ENCODE measurements at places on chromosomes 6 and 20.

DNA sequence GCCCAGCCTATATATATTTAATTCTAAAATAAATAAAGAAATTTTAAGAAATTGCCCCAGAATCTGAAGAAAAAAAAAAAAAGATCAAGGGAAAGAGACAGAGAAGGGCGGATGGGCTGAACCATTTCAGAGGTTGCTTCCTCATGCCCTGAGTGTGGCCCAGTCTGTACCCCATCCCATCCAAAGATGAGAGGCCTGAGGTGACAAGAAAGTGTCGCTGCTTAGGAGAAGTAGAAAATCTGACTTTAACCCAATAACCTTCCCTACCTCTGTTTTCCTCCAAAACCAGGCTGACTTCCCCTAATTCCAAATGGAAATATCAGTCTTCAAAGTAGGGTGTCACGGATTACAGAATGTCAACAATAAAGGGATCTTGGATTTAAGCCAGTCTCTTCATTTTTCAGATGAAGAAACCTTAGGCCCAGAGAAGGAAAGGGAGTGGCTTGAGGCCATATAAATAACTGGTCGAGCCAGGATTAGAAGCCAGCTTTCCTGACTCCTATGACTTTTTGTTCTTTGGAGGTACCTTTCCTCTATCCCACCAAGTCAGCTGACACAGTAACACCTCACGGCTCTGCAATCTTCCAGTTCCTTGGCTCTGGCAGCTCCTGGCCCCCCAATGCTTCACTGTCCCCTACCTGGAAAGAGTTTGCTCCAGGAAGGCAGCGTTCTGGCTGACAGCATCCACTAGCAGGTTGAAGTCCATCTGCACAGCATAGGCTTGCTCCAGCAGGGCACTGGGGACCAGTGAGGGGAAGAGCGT, 10.1 kb downstream of the GSS start:
- DNase-seq = no peak

GRCh38 chr6:107246972-107247615, 131.8 kb upstream of the BEND3 start:
- DNase-seq = no peak

GRCh38 chr6:14459315-14459714, 341.7 kb downstream of the CD83 start:
- no peak for DNase-seq

GRCh38 chr20:58698741-58699622, 6.4 kb downstream of the NPEPL1 start:
- peak; percentile 28 for DNase-seq

GRCh38 chr6:74518035-74518434, 687.8 kb downstream of the COL12A1 start:
- DNase-seq = no peak

GRCh38 chr6:85047818-85048217, 283.4 kb upstream of the TBX18 start:
- DNase-seq = no peak

GRCh38 chr6:109717971-109718370, 26.9 kb downstream of the FIG4 start:
- no peak for DNase-seq

GRCh38 chr6:13261464-13261994, 66.8 kb downstream of the TBC1D7 start:
- DNase-seq = no peak

DNA sequence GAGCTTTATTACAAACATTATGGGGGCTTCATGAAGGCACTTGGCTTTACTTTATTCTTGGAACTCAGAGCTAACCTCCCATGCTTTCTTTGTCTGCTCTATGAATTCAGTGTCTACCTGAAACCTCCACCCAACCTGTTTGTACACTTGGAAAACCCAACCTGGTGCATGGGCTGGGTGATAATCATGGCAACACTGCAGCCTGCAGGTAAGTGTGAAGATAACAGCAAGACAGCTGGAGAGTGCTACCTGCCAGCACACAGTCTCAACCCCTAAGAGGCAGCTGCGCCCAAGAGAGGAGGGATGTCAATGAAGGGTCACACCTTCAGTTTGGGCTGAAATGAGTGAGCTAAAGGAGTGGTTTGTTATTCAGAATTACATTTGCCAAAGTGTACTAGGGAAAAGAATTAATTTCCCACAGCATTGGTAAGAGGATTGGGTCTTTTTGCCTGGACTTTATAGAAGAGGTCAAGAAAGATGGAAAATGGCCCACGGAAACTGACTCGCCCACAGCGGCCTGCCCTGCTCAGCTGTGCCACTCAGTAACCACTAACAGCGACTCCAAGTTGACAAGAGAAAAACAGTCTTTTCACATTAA, 24.4 kb downstream of the FOXQ1 start:
- no peak for DNase-seq

DNA sequence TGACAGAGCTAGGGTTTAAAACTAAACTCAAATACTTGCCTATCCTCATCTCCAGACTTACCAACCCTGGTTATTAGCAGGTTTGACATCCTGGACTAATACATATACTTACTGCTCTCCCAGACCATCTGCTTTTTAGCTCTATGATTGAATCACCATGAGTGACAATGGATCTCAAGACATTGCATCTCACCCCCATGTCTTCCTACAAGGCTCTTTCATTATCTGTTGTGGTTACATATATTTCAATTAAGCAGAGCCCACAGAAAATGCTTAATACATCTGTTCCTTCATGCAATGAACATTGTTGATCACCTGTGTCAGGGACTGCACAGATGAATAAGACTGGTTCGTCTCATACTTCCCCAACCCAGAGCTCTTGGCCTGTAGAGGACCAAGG, 19.4 kb downstream of the SAMD3 start:
- DNase-seq = no peak

- DNase-seq = no peak
These were observed 62.2 kb upstream of the FABP7 start for GRCh38 chr6:122717350-122717749.

DNA sequence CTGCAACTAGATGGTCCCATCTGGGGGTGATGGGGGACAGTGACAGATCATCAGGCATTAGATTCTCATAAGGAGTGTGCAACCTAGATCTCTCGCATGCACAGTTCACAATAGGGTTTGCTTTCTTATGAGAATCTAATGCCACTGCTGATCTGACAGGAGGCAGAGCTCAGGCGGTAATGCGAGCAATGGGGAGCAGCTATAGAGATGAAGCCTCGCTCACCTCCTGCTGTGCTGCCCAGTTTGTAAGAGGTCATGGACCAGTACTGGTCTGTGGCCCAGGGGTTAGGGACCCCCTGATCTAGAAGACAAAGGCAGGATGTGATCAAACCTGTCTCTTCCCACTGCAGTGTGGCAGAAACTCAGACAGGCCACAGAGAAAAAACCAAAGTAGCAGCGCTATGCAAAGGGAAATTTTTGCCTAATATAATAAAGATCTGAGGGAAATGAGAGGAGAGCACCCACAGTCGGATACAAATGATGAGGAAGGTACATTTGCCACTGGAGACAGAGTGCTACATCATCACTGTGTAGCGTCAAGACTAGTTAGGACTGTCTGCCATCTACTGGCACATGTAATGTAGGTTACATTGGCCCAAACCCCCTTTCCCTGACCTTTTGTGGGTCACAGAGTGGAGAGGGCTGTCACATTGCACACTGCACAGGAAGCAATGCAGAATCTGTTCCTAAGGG, 4.1 kb upstream of the LY86 start:
- no peak for DNase-seq

GRCh38 chr6:162882801-162883481, 155.2 kb downstream of the PACRG start:
- DNase-seq = no peak

DNA sequence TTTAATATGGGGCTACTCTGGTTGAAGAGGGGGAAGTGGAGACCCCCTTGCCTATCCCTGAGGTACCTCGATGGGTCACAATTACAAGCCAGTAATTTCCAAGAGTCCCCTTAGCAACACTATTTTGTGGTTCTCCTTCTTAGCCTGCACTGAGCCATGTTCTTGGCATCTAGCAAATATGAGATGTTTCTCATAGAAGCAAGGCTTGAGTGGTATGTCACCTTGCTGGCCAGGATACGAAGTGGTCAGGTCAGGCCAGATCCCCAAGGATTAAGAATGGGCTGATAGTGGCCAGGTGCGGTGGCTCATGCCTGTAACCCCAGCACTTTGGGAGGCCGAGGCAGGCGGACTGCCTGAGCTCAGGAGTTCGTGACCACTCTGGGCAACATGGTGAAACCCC, 2.1 kb upstream of the GHRH start:
- DNase-seq = no peak

DNA sequence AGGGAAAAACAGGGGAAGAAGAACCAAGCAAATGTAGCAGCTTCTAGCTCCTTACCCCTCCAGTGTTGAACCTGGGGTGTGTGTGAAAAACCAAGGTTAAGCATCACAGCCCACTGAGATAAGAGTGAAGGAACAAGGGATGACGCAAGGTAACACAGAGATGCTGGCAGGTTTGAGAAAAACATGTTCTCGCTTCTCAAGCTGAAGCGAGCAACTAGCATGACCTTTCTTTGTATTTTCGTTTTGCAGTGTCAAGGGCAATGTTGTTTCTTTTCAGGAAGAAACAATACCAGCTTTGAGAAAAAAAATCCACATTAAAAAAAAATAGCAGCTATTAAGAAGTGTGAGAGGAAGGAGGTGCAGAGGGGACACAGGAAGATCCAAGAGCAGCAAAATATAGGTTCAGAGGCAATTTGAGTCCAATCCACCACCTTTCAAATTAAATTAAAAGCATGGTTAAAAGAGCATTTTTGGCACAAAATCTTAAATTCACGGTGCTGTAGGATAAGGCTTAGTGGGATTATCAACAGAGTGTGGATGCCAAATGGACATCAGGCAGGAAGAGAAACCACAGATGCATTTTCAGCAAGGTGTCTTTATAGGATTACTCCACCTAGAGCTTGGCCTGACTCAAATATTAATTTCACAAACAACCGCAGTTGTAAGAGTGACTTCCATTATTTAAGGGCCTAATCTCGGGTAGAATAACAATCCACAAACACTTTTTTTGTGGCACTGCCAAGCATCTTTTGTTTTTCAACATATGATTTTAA, 70.9 kb downstream of the SYNE1 start:
- no peak for DNase-seq

DNA sequence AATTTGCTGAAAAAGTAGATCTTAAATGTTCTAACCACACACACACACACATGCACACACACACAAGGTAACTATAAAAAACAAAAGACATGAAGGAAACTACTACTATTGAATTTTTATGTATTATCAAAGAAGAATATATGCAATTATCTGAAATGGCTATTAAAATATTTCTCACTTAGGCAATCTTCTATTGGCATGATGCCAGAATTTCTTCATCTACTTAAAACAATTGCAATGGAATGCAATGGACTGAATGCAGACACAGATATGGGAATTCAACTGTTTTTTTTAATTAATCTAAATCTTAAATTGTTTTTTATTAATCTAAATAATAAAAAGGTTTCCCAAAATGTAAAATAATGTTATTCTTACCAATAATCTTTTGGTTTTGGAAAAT, 152.6 kb upstream of the SMLR1 start:
- DNase-seq = no peak

- no peak for DNase-seq
These were observed 308.5 kb upstream of the POU3F2 start for GRCh38 chr6:98525860-98526259.

- DNase-seq = no peak
These were observed 530.3 kb downstream of the RFPL4B start for GRCh38 chr6:112877134-112878100.

GRCh38 chr6:149823013-149823412, 41.1 kb downstream of the LRP11 start:
- DNase-seq = no peak

- DNase-seq = no peak
These were observed 39.6 kb upstream of the MLN start for GRCh38 chr6:33843131-33844121.

DNA sequence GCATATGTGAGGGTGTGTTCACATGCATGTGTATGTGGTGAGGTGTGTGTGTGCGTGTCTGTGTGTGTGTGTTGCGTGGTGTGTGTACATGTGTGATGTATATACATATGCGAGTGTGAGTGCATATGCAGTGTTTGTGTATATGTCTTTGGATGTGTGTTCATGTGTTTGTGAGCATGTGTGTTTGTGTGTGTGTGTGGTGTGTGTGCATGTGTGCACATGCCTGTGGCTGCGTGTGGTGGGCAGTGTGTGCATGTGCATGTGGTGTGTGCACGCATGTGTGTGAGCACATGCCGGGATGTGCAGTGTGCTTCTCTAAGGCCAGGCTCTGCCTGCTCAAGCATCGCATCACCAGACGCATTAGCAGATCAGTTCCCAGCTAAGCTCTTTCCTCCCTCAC, 5.7 kb downstream of the THBS2 start:
- no peak for DNase-seq

- no peak for DNase-seq
These were observed 250.5 kb upstream of the AFDN start for GRCh38 chr6:167576050-167576741.

DNA sequence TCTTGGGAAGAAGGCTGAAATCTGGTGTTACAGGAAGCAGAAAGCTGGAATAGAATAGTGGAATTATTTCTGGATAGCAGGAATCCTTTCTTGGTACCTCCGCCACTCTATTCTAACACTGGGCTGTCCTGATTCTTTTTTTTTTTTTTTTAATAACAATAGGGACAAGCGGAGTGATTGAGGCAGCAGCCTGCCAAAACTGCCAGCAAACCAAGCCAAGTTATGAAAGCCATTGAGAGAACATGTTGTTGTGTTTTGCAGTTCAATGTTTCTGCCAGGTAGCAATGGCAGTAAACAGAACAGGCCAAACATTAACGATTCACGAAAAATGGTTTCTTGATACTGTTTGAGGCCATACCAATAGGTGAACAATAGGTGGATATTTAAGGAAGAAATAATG, 47.1 kb downstream of the SLC26A8 start:
- DNase-seq = peak; percentile 16

DNA sequence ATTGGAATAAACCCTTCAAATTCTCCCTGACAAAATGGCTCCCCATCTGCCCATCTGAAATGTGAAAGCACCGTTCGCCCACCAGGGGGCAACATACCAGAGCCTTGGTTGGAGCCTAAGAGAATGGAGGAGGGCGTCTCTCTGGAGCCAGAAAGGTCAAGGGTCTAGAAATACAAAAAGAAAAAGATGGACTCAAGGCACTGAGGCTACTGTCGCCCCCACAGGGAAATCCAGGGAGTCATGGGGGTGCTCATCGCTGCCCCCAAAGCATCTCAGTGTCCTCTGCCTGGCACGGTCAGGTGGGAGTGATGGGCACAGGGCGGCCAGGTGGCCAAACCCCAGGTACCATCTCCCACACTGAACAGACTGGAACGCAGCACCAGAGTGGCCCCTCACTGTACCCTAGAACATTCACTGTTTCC, 136.3 kb downstream of the ZMYND8 start:
- no peak for DNase-seq

Data from left ventricle myocardium inferior (tissue), 1 donor.